ENCODE measurements at places on chromosomes 3 and 15.

DNA sequence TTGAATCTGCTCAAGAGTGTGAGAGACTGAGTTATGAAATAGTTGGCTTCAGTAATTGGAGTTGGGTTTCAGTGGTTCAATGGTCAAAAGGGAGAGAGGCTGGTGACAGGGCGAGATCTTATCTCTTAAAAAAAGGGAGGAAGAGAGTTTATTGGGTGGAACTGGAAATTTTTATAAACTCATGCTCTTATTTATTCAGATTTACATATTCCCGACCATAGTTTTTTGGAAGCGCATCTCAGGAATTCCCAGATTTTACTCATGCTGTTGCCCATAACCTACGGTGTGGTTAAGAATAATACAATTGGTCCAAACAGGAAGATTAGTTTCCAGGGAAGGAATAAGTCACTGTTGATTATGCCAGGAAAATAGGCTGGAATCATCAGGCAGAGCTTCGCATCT lies 41.4 kb downstream of the CD200 start:
- no peak for DNase-seq

DNA sequence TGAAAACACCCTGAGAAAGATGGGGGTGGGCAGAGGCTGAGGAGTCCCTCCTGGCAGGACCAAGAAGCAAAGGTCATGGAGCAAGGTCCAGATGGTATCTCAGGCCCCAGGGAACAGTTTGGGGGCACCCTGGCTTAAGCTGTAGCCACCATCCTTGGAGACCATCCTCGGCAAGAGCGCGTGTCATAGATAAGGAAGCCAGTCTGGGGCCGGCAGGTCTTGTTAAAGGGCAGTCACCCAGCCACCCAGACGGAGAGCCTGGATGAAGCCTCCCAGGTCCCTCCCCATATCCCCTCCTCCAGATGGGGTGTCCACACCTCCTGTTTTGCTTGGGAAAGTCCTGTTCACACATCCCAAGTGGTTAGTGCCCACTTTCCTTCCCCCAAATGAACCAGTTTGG lies 191.1 kb downstream of the KLF13 start:
- no peak for DNase-seq

GRCh38 chr15:83692746-83693581 lies 39.0 kb downstream of the ADAMTSL3 start:
- DNase-seq, result no peak

GRCh38 chr3:72346526-72346926 lies 501.7 kb downstream of the SHQ1 start:
- no peak for DNase-seq

- DNase-seq, result peak; percentile 46
Observed at GRCh38 chr3:113948015-113948917, 453 bp downstream of the ZDHHC23 start.

DNA sequence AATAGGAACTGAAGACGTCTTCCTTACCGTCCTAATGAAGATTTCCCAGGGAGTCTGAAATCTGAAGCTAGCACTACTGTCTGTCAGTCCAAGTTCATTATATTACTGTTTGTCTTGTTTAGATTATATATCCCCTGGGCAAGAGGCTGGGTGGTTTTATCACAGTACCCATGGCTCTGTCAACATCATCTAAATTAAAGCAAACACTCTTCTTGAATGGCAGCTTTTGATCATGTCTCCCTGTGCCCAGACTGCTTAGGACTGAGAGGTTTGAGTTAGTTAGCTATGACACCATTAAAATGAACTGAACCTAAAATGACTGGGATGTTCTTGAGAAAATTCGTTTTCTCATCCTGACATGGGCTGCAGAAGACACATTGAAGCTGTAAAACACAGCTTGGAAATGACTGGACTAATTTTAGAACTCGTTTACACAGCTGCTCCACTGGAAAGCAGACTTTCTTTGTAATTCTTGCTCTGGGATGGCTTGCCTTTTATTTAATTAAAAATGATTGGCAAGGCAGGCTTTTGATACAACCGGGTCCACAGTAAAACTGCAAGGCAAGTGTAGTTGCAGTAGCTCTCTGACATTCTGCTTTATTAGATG lies 243.5 kb downstream of the MFSD1 start:
- no peak for DNase-seq

- DNase-seq, result no peak
Observed at GRCh38 chr3:117473981-117474538, 764.5 kb downstream of the TUSC7 start.

- no peak for DNase-seq
Observed at GRCh38 chr15:23503576-23503975, 56.5 kb upstream of the GOLGA6L2 start.

DNA sequence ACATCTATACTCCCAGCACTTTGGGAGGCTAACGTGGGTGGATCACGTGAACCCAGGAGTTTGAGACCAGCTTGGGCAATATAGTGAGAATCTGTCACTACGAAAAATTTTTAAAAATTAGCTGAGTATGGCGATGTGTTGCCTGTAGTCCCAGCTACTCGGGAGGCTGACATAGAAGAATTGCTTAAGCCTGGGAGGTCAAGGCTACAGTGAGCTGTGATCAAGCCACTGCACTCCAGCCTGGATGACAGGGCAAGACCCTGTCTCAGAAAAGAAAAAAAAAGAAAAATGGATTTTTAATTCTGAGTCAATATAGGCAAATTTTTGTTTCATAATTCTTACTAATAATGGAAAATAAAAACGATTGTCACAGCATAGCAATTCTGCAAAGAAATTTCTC lies 13.3 kb downstream of the C3orf49 start:
- DNase-seq, result no peak

- no peak for DNase-seq
Observed at GRCh38 chr15:95848126-95848525, 482.4 kb upstream of the NR2F2 start.

DNA sequence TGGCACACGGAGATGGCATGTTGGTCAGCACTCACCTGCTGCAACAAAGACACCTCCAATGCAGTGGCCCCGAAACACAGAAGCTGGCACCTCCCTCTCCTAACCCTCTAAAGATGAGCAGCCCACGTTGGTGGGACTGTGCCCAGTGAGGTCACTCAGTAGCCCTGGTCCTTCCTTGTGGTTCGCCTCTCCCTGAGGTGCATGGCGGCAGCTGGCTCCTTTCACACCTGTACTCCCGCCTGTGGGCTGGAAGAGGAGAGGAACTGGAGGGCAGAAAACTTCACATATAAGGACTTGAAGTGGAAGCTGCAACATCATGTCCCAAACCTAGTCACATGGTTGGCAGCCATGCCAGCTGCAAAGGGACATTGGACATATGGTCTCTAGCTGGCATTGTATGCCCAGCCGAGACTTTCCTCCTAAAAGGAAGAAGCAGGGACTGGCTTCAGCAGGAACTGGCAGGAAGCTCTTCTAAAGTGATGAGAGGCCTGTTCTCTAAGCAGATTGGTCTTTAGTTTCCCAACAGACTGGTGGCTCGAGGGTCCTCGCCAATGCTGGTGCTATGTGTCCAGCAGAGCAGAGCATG lies 10.8 kb upstream of the C3orf22 start:
- DNase-seq, result no peak

GRCh38 chr3:34533451-34533850 lies 735.0 kb downstream of the PDCD6IP start:
- DNase-seq, result no peak

DNA sequence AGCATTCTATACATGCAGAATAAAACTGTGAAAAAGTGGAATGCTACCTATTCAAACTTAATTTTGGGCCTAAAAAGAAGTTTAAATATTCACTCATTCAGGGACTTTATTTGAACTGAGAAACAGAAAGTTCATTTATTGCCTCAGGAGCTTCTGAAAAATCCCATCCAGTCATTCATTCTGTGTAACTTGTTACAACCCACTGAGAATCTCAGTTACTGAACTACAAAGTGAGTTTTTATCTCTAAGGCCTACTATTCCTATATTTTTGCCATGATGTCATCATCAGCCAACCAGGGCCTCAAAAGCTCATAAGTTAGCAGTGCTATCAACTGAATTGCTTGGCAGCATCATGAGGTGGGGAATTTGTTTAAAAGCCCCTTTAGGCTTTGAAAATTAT lies 98.0 kb upstream of the BOC start:
- DNase-seq, result no peak

DNA sequence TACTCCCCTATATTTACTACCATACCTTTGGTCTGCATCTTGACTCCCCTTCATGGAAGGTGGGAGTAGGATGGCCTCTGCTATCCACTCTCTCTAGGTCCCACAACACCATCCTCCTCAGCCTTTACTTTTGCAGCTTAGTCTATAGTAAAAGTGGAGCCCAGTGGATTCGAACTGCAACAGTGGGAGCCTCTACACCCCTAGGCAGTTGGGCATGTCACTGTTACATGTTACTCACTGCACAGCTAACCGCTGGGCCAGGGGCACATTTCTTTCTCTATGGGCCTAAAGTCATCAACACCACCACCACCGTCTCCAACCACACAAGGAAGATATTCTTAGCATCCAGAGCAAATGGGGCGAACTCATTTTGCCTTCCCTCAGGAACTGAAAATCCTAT lies 62.9 kb downstream of the KLF13 start:
- no peak for DNase-seq

DNA sequence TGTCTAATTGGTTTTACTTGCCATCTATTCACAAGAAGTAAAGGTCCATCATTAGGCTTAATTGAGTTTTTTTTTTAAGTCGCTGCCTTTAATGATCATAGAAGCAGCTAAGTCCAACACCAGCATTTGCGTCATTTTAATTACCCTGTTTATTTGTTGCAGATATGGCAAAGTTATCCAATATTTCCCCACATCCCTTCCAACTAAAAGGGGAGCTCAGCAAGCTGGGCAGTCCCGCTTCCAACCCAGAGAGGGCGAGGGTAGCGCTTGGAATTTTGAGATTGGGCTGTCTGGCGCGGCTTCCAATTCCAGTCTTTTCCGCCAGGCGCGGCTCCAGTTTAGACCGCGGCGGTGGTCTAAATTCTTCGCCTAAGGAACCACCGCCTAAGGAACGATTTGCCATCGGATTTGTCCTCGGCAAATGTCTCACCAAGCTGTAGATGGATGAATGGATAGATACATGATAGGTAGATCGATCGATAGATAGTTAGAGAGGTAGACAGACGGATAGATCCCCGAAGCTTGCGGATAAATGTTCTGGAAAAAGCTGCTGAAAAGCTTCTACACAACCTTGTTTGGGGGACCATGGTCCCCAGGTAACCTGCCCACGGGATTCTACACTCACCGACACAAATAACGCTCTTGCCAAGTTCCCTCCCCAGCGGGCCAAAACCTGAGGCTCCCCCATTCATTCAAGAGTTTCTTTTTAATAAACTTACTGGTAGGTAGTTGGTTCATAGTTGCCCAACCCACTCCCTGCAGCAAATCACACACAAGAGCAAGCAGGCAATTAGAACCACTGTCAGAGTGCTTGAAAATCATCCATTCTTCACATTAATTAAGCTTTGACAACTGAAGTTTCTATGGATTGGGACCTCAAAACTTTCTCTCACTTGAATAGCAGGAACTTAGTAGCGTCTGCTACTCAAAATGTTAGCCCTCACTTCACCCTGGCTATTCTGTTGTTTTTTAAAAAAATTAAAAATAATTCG lies 49.1 kb downstream of the ZIC4 start:
- DNase-seq, result no peak

GRCh38 chr3:136120373-136121348 lies 75.5 kb downstream of the MSL2 start:
- DNase-seq, result no peak

DNA sequence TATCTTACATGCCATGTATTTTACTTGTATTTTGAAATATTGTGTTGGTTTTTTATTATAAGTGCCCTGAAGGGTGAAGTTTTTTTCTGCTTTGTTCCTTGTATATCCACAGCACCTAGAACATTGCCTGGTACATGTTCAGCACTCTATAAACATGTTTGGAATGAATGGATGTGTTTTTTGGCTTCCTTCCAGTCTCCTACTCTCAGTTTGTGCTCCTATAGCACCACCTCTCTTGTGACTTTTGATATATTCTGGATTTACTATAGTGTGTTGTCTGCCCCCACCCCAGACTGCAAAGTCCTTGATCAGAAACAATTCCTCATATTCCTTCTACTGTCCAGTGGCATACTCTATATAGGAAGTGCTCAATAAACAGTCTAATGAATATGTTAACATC lies 60.6 kb downstream of the PLCL2 start:
- no peak for DNase-seq

- DNase-seq, result no peak
Observed at GRCh38 chr3:33869977-33870376, 71.5 kb downstream of the PDCD6IP start.

GRCh38 chr3:13762906-13763305 lies 117.0 kb downstream of the WNT7A start:
- DNase-seq, result no peak

DNA sequence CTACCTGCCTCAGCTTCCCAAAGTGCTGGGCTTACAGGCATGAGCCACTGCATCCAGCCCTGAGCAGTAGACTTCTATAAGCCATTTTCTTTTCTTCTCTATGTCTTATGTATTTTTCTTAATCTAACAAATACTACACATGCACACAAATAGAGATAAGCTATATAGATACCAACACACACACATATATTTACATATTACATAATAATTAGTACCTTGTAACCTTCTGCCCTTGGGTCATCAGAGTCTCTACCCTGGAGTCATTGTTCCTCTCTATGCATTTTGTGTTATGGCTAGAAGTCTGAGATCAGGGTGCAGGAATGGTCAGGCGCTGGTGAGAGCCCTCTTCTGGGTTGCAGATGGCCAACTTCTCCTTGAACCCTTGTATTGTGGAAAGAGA lies 154.0 kb upstream of the PTPRG start:
- DNase-seq, result no peak

GRCh38 chr3:39115870-39116269 lies 8.4 kb downstream of the TTC21A start:
- no peak for DNase-seq

DNA sequence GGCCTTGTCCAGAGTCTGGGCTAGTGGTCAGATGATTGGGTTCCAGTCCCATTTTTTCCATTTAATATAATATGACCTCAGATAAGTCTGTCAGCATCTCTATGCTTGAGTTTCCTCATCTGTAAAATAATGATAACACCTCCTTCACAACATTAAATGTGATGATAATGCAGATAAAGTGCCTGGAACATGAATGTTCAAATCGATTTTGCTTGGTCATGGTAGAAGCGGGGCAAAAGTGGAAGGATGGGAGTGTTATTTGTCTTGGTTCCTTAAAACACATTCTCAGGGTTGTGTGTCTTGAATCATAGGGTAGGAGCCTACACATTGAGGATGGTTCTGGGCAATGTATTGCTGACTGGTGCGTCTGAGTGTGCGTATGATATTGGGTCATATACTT lies 16.9 kb downstream of the ARIH2 start:
- DNase-seq, result no peak

GRCh38 chr3:190514413-190515153 lies 698 bp downstream of the IL1RAP start:
- DNase-seq, result no peak

DNA sequence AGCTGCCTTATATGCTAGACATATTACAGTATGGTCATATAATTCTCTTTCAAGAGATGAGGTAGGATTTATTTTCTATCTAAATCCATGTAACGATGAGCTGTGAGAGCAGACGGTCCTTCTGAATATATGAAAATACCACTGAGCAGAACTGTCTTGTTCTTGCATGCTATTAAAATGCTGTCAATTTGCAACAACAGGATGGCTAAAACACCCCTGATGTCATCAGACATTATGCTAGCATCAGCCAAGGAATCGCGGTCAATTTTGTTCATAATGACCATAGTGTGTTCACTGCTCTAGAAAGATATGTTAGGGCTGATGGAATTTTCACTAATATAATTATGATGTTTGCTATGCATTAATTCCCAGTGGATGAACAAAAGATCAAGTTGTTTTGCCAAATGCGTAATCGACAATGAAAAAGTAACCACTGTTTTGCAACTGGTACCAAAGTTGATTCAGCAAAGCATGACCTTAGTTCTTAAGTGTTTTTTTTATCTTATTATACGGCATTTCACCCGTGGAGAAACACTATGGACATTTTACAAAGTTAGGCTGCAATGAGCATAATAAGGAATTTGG lies 765.4 kb upstream of the NR2F2 start:
- DNase-seq, result no peak

Data from NCI-H2171 (cell line).